ENCODE measurements at places on chromosomes 12 and 14. TPM values are rescaled to one million over a fixed set of nuclear protein-coding genes. Genes with fewer than 3 reads are reported as not detected.

- DNase-seq = no peak
These were observed 50.5 kb downstream of the ADIPOR2 start for GRCh38 chr12:1741154-1741949.

- no peak for DNase-seq
These were observed 321.1 kb downstream of the NOVA1 start for GRCh38 chr14:26276757-26277156.

The PRPH gene
- total RNA-seq = not detected

GRCh38 chr14:54662491-54663133, 95.7 kb downstream of the SAMD4A start:
- no peak for DNase-seq

The DBX2 gene
- total RNA-seq = not detected

The NCKAP5L gene
- 11.3 TPM for total RNA-seq

DNA sequence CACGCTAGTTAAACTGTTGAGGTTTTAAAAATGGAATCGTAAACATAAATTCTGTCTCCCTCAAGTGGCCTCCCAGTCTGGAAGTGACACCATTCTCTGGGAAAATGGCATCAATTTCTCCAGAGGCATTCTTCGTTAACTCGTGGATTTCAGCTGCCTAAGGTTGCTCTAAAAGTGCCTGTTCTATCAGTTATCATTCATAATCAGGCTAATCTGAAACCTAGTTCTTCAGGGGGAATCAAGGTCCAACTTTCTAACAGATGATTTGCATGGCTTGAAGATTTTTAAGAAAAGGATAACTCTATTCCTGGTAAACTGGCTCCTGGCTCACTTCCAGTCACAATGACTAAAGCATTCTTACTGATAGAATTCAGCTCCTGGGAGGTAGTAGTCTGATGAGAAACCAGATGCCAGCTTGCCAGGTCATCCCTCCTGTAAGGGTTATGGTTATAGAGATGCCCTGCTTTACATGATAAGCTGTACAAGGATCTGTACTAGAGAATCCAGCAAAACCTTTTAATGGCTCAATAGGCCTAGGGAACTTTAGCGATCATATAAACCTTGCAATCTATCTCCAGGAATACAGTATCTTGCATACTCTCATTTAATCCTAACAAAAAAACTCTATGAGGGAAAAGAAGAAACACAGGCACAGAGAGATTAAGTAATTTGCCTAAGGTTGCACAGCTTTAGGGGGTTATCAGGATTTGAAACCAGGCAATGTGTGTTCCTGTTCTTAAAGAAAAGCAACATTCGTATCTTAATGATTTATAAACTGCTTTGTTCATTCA, 1.5 kb downstream of the L3HYPDH start:
- no peak for DNase-seq
